ENCODE measurements at places on chromosomes 6 and 20.

DNA sequence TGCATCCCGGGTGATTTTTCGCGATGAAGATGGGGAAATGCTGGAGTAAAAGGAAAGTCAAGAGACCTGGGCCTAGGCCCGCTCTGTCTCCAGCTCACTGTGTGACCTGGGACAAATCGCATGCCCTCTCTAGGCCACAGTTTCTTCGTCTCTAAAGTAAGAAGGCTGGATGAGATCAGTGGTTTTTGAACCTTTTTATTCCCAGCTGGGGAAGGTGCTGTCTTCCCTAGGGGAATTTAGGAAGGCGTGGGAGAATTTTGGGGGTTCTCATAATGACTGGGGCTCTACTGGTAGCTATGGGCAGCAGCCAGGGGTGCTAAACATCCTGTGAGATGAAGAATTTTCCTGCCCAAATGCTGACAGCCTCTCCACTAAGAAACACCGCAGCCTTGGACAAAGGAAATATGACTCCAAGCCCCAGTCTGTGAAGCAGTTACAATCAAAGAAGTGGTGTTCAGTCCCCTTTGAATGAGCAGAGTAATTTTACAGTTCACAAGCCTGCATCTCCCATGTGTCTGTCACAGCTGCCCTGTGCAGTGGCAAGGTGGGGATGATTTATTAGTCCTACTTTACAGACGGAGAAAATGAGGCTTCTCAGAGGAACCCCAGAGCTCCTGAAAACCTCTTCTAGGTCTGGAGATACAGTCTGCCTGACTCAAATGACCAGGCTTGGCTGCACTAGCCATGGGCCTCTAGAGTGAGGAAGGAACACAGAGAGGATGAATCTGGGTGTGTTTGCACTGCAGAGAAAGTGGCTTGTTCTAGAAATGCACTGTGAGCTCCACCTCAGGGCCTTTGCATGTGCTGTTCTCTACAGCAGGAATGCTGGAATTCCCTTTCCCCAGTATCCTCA, 57.2 kb downstream of the RAB44 start:
- no peak for DNase-seq

DNA sequence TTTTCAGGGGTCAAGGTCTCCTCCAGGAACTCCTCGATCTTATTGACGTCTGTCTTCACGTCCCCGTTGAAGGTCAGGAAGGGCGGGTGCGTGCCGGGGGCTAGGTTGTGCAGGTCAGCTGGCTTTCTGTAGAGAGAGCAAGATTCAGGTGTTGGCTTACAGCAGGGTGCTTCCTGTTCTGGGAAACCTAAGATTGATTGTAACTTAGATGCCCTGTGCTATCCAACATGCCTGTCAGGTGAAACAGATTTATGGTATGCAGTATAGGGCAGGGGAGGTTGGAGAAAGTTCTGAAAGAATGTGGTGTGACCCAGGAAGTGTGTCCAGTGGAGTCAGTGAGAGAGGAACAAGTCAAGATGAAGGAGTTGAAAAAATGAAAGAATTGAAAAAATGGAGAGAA, 66.4 kb downstream of the CLIC5 start:
- no peak for DNase-seq

GRCh38 chr6:104477569-104477968, 382.1 kb downstream of the HACE1 start:
- no peak for DNase-seq

- no peak for DNase-seq
Observed at GRCh38 chr6:68108233-68108835, 526.7 kb upstream of the ADGRB3 start.

- DNase-seq, result no peak
Observed at GRCh38 chr6:24307881-24308280, 50.0 kb downstream of the DCDC2 start.

DNA sequence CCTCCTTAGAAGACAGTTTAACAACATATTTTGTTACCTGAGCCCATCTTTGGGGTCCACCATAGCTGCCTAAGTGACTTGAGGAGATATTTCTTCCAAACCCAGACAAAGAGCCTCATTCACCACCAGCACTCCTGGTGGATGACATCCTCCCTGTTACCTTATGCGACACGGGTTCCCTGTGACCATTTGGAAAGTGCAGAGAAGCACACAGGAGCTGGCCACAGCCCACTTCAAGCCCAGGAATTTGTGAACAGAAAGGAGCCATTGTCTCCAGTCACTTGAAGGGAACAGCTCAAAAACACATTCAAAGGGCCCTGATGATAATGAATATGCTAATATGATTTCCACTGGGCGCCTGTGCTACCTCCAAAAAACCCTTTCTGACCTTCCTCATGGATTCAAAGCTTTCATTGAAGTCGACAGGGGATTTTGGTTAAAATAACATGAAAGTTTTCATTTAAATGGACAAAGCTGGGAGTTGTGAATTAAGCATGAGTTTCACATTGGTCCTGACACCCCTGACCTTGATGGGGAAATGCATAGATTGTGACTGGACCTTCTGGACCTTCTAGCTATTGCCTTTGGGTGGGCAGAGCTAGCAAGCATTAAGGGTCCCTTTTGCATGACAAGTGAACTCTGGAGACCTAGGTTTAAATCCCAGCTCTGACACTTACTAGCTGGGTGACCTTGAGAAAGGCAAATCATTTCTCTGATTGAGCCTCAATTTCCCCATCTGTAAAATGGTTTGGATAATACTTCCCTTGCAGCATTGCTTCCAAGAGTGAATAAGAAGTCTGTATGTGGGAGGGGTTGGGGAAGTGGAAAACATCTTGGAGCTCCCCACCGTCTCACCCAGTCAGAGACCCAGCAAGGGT, 83.3 kb upstream of the SIRPA start:
- no peak for DNase-seq

DNA sequence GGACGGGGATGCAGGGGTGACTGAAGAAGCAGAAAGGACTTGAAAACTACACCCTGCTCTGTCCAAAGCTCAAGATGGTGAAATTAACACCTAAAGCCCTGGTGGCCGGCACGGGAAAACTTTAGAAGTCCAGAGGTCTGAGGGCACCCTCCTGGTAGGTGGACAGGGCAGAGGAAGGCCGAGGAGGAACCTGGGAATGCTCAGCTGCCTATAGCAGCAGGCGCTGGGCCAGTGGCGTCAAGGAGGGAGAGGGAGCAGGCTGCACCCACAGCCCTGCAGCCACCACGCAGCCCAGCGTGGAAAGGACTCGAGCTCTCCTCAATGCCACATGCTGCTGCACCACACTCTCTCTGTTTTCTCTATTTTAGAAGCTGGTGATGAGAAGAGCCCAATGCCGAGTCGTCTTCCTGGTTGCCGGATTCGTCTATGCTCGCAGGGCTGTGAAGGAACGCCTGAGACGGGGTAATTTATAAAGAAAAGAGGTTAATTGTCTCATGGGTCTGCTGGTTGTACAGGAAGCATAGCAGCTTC, 248.3 kb upstream of the AFDN start:
- DNase-seq, result no peak

DNA sequence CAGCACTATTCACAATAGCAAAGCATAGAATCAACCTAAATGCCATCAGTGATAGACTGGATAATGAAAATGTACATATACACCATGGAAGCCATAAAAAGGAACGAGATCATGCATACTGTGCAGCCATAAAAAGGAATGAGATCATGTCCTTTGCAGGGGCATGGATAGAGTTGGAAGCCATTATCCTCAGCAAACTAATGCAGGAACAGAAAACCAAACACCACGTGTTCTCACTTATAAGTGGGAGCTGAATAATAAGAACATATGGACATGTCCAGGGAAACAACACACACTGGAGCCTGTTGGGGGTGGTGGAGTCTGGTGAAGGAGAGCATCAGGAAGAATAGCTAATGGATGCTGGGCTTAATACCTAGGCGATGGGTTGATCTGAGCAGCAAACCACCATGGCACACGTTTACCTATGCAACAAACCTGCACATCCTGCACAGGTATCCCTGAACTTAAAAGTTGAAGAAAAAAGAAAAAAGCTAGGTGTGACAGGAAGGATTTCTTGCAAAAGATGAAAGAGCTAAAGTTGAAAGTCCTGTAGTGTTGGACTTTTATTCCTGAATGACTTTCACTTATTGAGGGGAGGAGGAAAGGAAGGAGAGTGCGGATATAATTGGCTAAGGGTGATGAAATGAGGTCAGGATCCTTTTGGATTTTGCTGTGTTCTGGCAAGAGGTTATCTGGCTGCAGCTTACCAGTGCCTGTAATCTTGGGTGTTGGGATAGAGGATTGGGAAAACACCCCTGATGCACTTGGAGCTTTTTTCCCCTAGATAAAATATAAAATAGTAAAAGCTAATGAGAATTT, 8.5 kb downstream of the TRMT11 start:
- no peak for DNase-seq

- DNase-seq, result no peak
Observed at GRCh38 chr6:40953486-40953885, 85.5 kb downstream of the UNC5CL start.

GRCh38 chr20:24701668-24702067, 232.2 kb downstream of the SYNDIG1 start:
- DNase-seq, result no peak

DNA sequence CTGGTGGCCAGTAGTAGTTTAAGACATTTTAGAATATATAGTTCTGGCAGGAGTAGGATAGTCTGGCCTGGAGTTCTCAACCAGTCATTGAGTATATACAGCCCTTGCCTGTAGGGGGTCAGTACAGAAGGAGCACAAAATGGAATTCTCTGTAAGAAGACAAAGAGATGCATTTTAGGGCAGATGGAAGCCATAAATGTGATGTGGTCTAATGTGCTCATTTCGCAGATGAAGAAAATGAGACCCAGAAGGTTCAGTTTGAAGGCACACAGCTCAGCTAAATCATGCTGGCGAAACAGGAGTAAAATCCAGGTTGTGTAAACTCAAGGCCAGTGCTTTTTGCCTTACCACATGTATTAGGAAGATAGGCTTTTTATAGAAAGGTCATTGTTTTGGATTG, 29.6 kb downstream of the QKI start:
- DNase-seq, result no peak
